Dermis blood vessel endothelial cell (primary cell): ENCODE measurements at places on chromosomes 12 and 14. TPM values are rescaled to one million over a fixed set of nuclear protein-coding genes. Genes with fewer than 3 reads are reported as not detected.

DNA sequence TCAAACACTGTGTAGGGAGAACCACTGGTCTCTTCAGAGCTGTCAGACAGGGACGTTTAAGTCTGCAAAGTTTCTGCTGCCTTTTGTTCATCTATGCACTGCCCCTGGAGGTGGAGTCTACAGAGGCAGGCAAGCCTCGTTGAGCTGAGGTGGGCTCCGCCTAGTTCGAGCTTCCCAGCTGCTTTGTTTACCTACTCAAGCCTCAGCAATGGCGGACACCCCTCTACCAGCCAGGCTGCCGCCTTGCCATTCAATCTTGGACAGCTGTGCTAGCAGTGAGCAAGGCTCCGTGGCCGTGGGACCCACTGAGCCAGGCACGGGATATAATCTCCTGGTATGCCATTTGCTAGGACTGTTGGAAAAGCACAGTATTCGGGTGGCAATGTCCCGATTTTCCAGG lies 24.6 kb upstream of the YBX3 start:
- DNase-seq: no peak

DNA sequence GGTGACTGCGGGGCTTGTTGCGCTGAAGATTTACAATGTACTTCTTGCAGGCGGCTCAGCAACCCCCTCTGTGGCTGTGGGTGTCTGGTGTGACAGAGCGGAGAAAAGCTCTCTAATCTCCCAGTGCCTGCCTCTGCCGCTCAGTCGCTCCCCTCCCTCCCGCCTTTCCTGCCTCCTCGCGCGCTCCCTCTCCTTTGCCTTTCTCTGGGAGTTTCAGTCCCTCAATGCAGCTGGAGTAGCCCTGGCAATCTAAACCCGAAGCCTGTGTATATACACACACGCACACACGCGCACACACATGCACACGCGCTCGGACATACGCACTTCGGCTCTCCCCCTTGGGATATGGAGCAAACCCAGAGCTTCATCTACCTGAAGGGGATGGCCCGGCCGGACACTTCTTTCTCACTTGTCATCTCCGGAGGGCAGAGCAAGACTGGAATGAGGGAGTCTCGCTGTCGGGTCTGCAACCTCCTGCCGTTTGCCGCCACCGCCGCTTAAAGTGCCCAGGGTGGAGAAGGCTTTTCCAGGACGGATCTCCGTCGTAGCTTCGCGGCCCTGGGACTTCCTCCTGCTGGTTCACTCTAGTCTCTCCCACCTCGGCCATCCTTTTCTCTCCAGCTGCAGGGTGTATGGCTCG lies 599 bp upstream of the TRHDE start:
- DNase-seq: peak; percentile 16

GRCh38 chr14:22850944-22851764 lies 14.8 kb downstream of the MMP14 start:
- peak; percentile 95 for DNase-seq

GRCh38 chr12:63397807-63398206 lies 246.8 kb upstream of the AVPR1A start:
- DNase-seq: no peak

DNA sequence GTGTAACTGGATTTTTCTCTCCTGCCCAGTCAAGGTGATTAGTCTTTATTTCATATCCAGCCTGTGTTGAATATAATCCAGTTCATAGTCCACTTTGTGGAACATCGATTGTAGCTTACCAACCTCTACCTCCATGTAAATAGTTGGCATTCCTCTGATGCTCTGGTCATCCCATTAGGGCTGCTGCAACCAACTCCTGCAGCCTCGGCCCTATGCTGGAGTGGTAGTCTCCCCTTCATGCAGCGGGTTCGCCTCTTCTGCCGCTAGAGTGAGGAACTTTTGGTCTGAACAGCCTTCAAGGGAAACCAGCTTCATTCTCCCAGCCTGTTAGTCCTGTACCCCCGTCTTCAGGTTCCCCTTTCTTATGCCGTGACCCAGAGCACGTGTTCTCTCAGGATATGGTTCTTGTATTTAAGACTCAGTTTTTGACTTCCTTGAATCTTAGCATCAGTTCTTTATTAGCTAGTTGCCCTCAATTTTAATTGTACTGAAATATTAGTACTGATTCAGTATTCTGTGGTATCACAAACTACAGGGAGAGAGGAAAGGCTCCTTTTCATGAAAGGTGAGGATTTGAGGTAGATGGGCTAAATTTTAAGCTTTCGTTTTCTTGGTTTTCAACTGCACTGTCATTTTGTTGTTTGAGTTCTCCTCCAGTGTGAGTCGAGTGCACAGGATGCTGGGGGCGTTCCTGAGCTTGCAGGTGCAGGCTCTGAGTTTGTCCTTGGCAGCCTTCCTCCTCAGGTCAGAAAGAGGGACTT lies 33.2 kb downstream of the ZNF664 start:
- no peak for DNase-seq

- no peak for DNase-seq
Measured at GRCh38 chr12:13007496-13008233, 7.6 kb upstream of the HEBP1 start.

DNA sequence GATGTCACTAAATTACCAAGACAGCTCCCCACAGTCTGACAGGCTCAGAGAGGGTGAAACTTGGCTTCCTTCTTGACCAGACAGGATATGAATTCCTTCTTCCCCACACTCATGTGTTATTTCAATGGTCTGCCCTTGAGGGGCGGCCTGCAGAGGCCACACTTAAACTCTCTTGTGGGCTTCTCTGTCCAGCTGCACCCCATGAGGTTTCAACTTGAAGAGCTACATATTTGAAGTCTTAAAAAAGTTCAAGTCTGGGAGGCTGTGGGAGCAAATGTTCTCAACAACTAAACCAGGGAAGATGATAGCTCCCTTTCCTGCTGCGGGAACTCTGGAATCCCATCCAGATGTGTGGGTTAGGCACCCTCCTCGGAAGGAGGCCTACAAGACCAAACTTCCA lies 98.3 kb downstream of the TTC7B start:
- DNase-seq: no peak

GRCh38 chr12:41242603-41243002 lies 54.5 kb downstream of the PDZRN4 start:
- no peak for DNase-seq

DNA sequence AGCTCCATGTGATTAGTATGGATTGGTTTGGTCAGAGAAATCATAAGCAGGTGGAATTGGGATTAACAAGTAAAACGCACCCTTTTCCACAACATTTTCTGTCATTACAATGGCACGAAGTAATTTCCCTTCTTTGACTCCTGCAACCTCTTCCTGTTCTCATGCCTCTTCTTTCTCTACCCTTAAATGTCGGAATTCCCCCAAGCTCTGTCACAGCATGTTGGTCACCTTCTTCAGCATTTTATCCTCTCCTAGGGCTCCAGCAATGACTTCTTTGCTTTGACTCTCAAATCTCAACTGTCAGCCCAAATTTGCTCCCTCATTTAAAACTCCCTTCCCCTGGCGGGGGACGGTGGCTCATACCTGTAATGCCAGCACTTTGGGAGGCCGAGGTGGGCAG lies 5.3 kb upstream of the GRIP1 start:
- no peak for DNase-seq

DNA sequence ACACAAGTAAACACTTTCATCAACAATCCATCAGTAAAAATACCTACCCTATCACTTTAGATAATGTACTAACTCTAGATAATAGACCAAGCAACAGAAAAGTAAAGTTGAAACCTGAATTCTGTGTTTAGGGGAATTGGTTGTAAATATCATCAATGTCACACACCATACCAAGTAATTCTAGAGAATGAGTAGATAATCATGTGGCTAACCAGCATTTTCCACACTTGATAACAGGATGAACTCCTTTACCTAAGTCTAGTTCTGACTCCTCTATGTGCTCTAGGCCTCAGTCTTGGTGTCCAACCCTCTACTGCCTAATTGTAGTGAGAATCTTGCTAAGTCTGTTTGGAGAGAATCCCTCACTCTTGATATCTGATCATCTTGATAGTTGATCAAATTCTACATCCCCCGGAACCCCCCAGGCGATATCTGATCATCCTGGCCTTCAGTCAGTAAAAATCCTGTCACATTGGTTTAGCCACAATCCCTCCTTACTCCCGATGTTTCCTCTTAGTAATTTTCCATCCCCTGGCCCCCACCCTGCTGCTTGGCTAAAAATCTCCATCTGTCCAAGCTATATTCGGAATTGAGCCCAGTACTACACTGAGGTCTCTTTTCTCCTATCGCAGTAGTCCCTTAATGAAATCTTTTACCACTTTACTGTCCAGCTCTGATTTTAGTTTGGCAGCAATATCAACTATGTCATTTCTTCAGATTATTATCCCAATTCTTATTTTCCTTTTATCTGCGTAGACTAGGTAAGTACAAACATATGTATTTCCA lies 3.4 kb upstream of the SLCO1A2 start:
- DNase-seq: no peak

GRCh38 chr12:117836476-117836875 lies 132.3 kb downstream of the KSR2 start:
- DNase-seq: no peak

GRCh38 chr14:30214461-30215090 lies 286.9 kb upstream of the PRKD1 start:
- DNase-seq: peak; percentile 81

DNA sequence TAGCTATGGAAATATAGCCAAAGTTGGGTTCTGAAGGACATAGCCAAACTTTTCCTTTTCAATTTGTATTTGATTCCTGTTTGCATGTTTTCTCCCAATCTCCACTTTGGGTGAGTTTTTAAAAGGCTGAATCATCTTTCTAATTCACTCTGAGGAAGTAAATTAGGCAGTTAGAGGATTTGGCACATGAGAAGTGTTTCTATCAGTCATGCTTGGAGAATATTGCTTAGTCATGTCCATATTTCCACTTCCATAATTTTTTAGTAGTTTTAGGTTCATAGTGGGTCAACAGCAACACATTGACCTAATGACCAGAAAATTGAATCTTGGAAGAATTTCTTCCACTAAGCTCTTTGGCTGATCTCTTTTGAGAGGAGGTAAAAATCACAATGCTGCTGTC lies 21.8 kb downstream of the IRAK3 start:
- DNase-seq: no peak

GRCh38 chr12:26130728-26131127 lies 5.9 kb upstream of the BHLHE41 start:
- no peak for DNase-seq

GRCh38 chr12:132886529-132887477 lies 602 bp downstream of the CHFR start:
- DNase-seq: peak; percentile 30

DNA sequence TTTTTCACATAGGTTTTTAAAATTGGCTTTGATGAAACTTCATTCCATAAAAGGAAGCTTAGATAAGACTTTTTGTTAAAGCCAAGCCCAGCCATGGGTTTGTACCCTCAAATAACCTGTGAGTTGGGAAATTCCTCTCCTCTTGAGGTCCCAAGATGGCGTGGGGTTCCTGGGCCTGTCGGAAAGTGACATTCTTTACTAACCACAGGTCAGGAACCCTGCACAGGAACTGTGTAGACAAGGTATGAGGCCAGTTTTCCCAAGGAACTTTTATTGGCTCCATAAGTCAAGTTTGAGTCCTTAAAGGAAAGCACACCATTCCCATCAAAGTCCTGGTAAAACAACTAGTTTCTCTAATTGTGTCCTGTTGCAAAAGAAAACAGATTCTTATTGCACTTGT lies 65.0 kb upstream of the AMN start:
- no peak for DNase-seq

DNA sequence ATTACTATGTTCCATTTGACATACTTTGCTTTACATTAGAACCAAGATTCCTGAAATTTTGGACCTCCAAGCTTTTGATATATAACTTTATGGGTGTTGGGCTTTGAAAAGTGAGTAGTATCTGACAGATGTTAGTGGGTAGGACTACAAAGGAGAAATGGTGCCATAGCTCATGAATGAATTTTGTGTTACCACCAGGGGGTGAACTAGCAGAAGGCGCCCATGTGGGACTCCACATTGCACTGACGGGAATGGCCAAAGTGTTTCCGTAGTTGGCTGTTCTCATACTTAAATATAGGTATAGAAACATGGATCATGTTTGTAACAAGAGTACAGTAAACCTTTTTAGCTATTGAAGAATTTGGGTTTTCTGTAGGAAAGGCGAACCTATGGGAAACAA lies 337.5 kb downstream of the FLRT2 start:
- DNase-seq: no peak

DNA sequence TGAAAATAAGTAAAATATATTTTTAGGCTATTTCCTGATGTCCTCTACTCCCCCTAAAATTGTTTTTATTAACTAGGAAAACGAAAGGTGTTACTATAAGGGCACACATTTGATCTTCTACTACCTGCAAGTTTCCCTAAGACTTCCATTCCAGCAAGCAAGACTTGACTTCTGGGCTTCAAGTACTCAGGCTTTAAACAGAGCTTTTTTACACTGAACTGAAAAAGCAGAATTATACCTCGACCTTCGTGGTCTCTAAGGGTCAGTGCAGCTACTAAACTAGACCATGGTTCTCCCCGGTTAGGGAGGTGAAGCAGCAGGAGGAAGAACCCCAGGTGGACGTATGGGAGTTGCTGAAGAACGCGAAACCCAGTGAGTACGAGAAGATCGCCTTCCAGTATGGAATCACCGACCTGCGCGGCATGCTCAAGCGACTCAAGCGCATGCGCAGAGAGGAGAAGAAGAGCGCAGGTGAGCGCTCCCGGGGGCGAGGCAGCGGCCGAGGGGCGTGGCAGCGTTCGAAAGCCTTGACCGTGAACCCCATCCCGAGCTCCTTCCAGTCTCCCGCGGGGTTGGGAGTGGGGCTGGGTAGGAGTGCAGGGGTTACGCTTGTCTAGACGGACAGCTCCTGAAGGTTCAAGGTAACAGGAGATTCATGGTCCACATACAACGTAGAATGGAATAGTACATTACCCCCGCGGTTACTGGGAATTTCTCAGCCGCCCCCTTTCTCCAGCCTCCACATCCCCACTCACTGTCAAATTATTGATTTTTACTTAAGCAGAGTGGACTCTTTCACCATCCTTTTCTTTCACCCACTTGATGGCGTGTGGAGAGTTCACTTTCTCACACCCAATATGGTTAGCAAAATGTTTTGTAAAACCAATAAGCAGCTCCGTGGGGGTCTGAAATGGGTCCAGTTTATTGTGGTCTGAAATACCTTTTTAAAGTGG lies 47.6 kb downstream of the MYBPC1 start:
- DNase-seq: no peak

DNA sequence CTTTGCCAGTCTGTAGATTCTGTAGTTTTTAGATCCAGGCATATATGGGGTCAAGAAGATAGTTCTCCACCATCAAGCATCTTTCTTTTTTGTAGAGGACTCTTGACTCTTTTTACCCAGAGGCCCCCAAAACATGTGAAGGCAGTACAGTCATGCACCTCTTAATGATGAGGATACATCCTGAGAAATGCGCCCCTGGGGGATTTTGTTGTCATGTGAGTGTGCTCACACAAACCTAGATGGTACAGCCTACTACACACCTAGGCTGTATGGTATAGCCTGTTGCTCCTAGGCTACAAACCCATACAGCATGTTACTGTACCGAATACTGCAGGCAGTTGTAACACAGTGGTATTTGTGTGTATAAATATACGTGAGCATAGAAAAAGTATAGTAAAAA lies 23.0 kb downstream of the EVL start:
- DNase-seq: no peak

Gene SARNP
- total RNA-seq: 93.8 and 113 TPM in 2 replicates

Gene OR11G2
- not detected in 2 replicates for total RNA-seq

Gene ARHGDIB
- total RNA-seq: 117 and 168 TPM in 2 replicates

Gene DCN
- total RNA-seq: 4.3 and 35.6 TPM in 2 replicates

Gene CLEC4D
- not detected in 2 replicates for total RNA-seq

Gene PTHLH
- not detected in 2 replicates for total RNA-seq

Gene OLR1
- not detected in 2 replicates for total RNA-seq

Gene SLCO1C1
- total RNA-seq: 0.05 TPM in 1 of 2 replicates, not detected in the other

Gene BCAT1
- 103 and 166 TPM in 2 replicates for total RNA-seq

Gene TNFAIP2
- 65.1 and 94.6 TPM in 2 replicates for total RNA-seq
